Bladder microvascular endothelial cell (primary cell): ENCODE measurements at places on chromosomes 5 and 9. TPM values are rescaled to one million over a fixed set of nuclear protein-coding genes. Genes with fewer than 3 reads are reported as not detected.

The KCNIP1 gene
- total RNA-seq = 0.32 and 24.7 TPM in 2 replicates

The TCOF1 gene
- total RNA-seq = 10.7 and 22.2 TPM in 2 replicates

The CD274 gene
- 10.0 and 29.0 TPM in 2 replicates for total RNA-seq

The MRNIP gene
- 3.9 and 13.8 TPM in 2 replicates for total RNA-seq

The SARDH gene
- 0.16 and 0.19 TPM in 2 replicates for total RNA-seq

The GPR151 gene
- total RNA-seq = not detected in 2 replicates

The PCDHGA8 gene
- 0.65 and 3.0 TPM in 2 replicates for total RNA-seq

The HAPLN1 gene
- under 0.01 TPM in 1 of 2 replicates, not detected in the other for total RNA-seq

The OR1B1 gene
- total RNA-seq = 0.13 TPM in 1 of 2 replicates, not detected in the other

The ORM2 gene
- not detected in 2 replicates for total RNA-seq

The ALDOB gene
- total RNA-seq = 0.06 TPM in 1 of 2 replicates, not detected in the other

The EGR1 gene
- 0.32 and 3.8 TPM in 2 replicates for total RNA-seq

The PTGR1 gene
- total RNA-seq = 15.9 and 31.4 TPM in 2 replicates

The LHX3 gene
- not detected in 2 replicates for total RNA-seq

The PCDHGB2 gene
- 1.1 and 5.1 TPM in 2 replicates for total RNA-seq

The TMEM215 gene
- not detected in 2 replicates for total RNA-seq

The RAPGEF1 gene
- 44.8 and 62.6 TPM in 2 replicates for total RNA-seq

The CCDC192 gene
- total RNA-seq = not detected in 2 replicates

The TAF11L5 gene
- total RNA-seq = not detected in 2 replicates

The GPBP1 gene
- 43.7 and 72.4 TPM in 2 replicates for total RNA-seq

The PCDHB11 gene
- 0.16 and 0.69 TPM in 2 replicates for total RNA-seq

The PCA3 gene
- under 0.01 and 0.19 TPM in 2 replicates for total RNA-seq

The TLE1 gene
- total RNA-seq = 32.2 and 79.9 TPM in 2 replicates

The SPINK4 gene
- total RNA-seq = not detected in 2 replicates

The DDX4 gene
- total RNA-seq = not detected in 2 replicates

The STC2 gene
- 6.6 and 44.5 TPM in 2 replicates for total RNA-seq

The PRDM9 gene
- not detected in 2 replicates for total RNA-seq

The MYMK gene
- not detected in 2 replicates for total RNA-seq

The GLT6D1 gene
- not detected in 2 replicates for total RNA-seq

The OSMR gene
- 9.7 and 21.2 TPM in 2 replicates for total RNA-seq

The MAMDC2 gene
- total RNA-seq = 6.2 and 31.2 TPM in 2 replicates

The TMEM174 gene
- not detected in 2 replicates for total RNA-seq

The FOXD4L5 gene
- total RNA-seq = under 0.01 and 0.06 TPM in 2 replicates

The OTULINL gene
- 0.31 and 0.49 TPM in 2 replicates for total RNA-seq

The SLC25A2 gene
- 0.16 and 0.44 TPM in 2 replicates for total RNA-seq

The C1QTNF2 gene
- total RNA-seq = 0.31 TPM in 1 of 2 replicates, not detected in the other

The CD14 gene
- total RNA-seq = 3.2 TPM in 1 of 2 replicates, not detected in the other

The SLC6A7 gene
- total RNA-seq = not detected in 2 replicates

The FOXD4L3 gene
- total RNA-seq = not detected in 2 replicates

The GRXCR2 gene
- not detected in 2 replicates for total RNA-seq

The KCNV2 gene
- total RNA-seq = not detected in 2 replicates

The PAPPA gene
- 0.32 and 2.1 TPM in 2 replicates for total RNA-seq
